ENCODE measurements at places on chromosomes 3 and 15.

GRCh38 chr3:162558016-162558415 is 1061.4 kb downstream of the OTOL1 start:
- DNase-seq = no peak

GRCh38 chr15:63090472-63090871 is 31.2 kb upstream of the LACTB start:
- DNase-seq = no peak

DNA sequence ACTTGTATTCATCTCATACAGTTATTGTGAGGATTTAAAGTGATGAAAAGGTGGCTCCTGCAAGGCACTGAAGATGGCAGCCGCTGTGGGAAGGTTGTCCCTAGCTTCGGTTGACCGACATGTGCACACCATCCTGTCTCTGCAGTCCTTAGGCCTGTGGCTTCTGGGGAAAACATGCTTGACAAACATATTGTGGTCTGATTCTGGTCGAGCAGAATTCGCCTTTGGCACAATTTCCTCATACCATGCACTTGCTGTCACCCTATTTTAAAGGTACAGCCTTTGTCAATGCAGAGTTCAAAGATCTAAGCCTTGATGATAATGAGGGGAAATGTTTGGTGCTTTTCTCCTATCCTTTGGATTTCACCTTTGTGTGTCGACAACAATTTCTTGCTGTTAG is 50.9 kb downstream of the PRICKLE2 start:
- DNase-seq = no peak

DNA sequence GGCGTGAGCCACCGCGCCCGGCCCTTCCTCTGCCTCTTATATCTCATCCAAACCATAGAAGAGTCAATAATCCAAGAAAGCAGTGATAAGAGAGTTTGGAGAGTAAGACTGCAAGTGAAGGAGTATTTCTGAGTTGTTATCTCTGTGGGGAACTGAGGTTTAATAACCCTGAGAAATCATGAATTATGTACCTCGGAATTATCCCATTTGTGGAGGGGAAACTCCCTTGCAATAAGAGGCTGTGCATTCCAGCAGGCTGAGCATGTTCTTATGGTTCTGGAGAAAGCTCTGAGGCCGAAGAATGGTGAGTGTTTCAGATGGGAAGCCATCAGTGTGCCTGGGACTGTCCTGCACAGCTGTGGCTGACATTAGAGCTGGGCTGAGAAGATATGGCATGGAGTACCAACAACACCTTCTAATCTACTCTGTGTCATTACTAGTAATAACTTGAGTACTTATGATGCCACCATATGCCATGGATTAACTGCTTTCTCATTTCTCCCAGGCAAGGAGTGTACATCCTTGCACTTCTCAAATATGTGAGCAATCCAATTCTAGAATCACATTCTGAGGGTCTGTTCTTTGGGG is 31.4 kb upstream of the NOX5 start:
- DNase-seq = no peak

GRCh38 chr3:13039213-13039896 is 33.9 kb downstream of the IQSEC1 start:
- DNase-seq = no peak

DNA sequence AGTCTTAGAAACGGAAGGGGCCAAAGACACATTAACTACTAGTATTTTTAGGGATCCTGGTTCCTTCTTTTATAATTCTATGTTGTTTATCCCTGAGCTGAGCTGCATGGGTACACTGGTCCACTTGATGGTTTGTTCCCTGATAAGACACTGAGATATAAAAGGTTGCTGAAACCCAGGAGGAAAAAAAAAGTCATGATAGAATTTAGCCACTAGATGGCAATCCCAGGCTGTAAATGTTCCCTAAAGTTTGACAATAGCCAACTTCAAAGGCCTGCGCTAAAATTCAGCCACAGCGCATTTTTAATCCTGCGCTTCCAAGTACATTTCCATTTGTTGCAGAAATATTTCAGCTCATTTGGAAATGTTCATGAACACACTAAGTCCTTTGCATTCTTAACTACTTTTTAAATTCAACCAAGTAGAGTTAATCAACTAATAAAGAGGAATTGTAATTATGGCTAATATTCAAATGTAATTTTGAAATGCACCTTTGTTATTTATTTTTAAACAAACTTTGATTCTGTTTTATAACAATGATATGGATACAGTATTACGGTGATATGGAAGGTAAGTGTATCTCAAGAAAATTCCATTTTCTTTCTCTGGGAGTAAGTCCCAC is 249.3 kb upstream of the FEZF2 start:
- DNase-seq = no peak

DNA sequence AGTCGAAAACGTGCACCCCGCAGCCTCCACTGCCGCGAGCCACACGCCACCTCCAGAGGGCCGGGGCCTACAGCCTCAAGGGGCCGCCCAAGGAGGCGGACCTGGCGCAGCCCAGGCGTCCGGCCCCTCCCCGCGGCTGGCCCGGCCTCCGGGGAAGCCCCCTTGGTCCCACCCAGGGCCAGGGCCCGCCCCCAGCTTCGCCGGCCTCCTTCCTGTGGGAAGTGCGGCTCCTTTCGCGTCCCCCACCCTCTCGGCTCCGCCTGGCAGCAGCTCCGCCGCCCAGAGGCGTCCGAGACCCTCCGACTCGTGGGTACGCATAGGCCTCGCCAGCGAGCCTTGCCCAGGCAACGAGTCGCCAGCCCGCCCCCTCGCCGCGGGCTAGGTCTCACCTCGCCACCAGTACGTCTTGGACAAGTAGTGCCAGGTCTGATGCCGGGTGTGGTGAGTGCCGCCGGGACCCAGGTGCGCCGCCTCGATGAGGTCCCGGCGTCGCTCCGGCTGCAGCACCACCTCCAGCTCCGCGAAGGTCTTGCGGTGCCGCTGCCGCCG is 642 bp downstream of the ZBTB11 start:
- no peak for DNase-seq

DNA sequence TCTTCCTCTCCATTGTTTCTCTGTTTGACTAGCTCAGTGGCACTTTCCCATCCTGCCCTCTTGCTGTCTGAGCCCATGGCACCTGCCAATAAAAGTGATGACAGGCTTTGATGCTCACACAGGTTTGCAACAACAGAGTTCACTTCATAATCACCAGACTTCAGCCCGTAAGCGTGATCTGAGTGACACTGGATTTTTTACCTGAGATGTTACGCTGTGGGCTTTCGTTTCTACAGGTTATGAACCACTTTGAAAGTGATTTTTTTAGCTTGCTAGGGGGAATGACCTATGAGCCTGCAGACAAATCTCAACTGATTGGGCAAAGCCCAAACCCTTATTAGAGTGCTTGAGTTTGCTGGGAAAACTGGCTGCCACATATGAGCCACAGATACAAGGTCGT is 173.9 kb upstream of the ICE2 start:
- DNase-seq = no peak

GRCh38 chr3:188266562-188267274 is 112.8 kb downstream of the LPP start:
- DNase-seq = no peak

DNA sequence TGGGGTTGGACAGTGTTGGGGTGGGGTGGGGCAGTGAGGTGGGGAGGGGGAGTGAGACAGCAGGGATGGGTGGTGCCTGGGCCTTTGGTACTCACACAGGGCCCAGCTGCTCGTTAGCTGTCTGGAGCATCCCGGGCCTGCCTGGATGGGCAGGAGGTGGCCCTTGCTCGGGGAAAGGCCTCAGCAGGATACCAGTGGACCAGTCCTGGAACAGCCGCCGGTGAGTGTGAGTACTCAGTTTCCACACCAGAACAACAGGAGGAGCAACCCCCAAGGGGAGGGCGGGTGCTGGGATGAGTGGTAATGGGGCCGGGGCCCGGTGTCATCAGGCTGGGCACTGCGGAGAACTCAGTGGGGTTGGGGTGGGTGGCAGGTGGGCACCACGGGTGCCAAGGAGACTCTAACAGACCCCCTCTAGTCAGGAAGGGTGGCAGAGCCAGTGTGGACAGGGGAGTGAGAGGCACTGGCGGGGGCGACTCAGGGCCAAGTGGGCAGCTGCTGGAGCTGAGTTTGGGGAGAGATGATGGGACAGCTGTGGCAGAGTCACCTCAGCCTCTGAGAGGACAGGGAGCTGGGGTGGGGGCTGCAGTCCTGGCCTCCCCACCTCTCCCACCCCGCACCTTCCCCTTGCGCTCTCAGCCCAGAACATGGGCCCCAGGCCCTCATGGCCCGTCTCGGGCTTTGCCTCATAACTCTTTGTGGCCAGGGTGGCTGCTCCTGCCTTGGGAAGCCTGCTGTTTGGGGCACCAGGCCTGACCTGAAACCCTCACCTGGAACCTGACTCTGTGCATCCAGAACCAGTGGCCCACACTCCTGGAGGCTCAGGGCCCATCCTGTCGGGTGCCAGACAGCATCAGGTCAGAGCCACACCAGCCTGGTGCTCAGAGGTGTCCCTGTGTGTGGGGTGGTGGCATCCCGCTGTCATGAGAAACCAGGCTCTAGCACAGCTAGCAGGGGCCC is 52.1 kb upstream of the PRR23E start:
- no peak for DNase-seq

DNA sequence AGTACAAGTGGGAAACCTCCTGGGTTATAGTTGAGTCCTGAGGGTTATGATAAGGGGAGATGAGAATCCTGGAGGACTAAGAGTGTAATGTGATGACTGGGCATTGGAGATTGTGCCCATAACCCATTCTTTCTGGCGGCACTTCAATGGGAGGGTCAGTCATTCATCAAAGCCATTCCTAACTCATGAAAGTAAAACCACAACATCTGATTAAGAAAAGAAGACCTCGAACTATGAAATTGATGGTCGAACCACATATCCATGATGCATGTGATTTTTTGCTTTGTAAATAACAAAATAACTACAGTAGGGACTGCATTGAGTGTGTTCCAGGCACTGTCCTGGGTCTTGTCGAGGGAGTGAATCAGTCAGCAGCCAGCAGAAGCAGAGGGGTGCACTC is 215.1 kb downstream of the SHQ1 start:
- DNase-seq = no peak

GRCh38 chr3:33089515-33089914 is 7.4 kb downstream of the GLB1 start:
- no peak for DNase-seq

GRCh38 chr3:56867671-56868070 is 65.9 kb upstream of the ARHGEF3 start:
- no peak for DNase-seq

GRCh38 chr15:48634893-48635292 is 10.6 kb downstream of the FBN1 start:
- no peak for DNase-seq

GRCh38 chr3:81270603-81271379 is 490.7 kb downstream of the GBE1 start:
- DNase-seq = no peak

DNA sequence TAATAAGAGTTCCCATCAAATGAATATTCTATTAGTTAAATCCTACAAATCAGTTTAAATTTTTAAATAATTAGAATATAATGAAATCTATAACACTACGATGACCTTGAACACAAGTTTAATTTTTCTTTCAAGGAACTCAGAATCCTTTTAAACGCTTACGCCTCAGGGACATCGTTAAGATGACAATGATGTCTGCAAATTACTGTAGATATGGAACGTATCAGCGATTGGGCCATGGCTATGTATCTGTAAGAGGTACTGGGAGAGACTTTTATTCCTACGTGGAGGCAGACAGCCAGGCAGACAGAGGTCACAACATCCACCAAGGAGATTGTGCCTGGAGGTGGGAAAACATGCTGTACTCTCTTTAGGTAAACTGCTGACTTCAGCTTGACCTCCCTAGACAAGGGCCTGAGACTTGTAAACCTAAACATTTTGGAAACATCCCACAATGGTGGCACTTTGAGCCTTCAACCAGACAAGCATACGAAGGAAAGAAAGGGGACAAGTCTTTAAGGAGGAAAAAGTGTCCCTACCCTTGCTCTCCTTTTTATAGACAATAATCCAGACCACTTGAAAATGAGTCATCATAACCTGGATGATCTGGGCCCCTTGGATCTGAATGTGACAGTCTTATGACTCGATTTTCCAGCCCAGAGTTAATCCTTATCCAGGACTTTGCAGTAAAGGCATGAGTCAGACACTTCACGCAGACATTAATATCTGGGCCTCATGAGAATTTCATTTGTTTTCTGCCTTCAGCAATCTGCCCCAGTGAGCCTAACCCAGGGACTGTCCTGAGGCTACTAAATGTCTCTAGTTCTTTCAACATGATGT is 6.8 kb upstream of the LDHAL6B start:
- DNase-seq = no peak

- DNase-seq = no peak
Observed at GRCh38 chr3:177827511-177828207, 630.4 kb upstream of the TBL1XR1 start.

DNA sequence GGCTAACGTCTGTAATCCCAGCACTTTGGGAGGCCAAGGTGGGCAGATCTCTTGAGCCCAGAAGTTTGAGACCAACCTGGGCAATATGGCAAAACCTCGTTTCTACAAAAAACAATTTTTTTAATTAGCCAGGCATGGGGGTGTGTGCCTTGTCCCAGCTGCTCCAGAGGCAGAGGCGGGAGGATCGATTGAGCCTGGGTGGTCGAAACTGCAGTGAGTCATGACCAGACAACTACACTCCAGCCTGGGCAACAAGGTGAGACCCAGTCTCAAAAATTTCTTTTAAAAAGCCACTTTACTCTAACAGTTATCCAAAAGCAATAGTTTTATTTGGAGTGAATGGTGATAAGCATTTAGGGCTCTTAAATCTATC is 12.5 kb downstream of the TRIM59 start:
- no peak for DNase-seq

- no peak for DNase-seq
Observed at GRCh38 chr3:85591451-85591850, 632.7 kb downstream of the CADM2 start.

DNA sequence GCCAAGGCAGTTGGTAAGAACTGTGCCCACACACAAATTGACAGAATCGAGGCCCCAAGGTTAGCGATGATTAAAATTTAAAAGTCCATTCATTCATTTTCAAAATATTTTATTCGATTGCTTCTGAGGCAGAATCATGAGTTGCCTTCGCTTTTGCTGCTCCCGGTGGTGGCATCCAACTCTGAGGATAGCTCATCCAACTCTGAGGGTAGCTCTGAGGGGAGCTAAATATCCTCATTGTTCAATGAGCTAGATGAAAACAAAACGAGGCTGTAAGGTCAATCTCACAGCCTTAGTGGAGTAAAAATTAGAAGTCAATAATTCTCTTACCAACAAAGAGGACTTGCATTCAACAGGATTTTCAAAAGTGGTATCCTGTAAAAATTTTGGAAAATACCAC is 897 bp upstream of the CHL1 start:
- DNase-seq = no peak

DNA sequence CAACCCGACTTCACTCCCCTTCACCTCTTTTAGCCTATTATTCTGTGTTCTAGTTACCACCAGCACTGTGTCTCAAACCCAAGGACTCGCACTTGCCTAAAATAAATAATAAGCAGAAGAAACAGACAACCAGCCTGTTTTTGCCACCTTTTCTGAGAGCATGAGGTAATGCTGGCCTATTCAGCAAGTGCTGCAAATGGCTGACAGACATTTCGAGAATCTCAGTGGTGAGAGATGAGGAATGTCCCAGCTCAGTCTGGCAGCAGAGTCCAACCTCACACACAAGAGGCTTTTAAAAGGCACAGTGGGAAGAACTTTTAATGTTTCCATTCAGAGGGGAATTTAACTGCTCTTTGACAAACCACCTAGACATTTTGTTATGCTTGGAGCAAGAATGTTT is 143.3 kb upstream of the GMNC start:
- no peak for DNase-seq

Data from GDM1 (cell line).